ENCODE measurements at places on chromosomes 4 and X. TPM values are rescaled to one million over a fixed set of nuclear protein-coding genes. Genes with fewer than 3 reads are reported as not detected.

DNA sequence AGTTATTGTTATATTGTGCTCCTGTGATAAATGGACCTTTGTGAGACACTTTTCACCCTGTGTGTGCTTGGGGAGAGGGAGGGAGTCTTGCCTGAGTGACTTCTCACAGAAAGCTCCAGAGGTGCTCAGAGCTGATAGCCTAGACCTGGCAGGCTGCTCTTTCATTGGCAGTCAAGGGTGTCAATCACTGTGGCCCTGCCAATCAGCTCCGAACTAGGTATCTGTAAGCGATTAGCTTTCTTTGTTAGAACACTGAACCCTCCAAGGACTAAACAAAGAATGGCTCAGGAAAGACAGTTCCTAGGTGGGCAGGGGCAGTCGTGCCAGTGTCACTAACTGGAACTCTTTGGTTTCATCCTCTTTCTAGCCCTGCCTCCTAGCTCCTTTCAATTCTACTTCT is 2.7 kb upstream of the NALF2 start:
- DNase-seq = peak; percentile 30

GRCh38 chrX:716136-716535 is 85.5 kb downstream of the SHOX start:
- DNase-seq = no peak

DNA sequence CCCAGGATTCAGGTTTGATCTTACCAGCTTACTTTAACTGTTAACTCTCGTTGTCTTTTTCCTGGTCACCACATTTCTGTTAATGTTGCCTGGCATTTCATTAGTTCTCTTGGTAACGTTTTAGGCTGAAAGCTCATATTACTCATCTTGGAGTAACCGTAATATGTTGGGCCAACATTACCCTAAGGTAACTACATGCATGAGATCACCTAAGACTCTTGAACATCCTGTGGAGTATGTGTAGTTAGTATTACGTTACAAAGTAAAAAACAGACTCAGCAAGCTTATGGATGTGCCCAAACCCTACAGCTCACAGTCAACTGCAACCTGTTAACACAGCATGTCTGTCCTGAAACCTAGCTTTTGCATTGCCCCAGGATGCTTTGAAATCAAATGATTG is 203.3 kb upstream of the HS3ST1 start:
- no peak for DNase-seq

GRCh38 chr4:78138252-78138651 is 81.1 kb downstream of the FRAS1 start:
- no peak for DNase-seq

- DNase-seq = peak; percentile 74
Measured at GRCh38 chr4:75555294-75556164, at the start of gene ODAPH. TSS of gene ODAPH (plus strand) at chr4:75556066. CDS start at chr4:75556083, 17 bp downstream.

- DNase-seq = no peak
Measured at GRCh38 chr4:8365951-8366350, 74.6 kb downstream of the ACOX3 start.

CC2D2A gene
- 17.7 TPM for total RNA-seq

RNF175 gene
- total RNA-seq = 8.0 TPM

EXOC1L gene
- total RNA-seq = not detected

OTUD6A gene
- total RNA-seq = not detected

CYSLTR1 gene
- total RNA-seq = not detected

Data from RPMI7951 (cell line).